ENCODE measurements at places on chromosomes 5 and 9.

- no peaks in the 10 kb centered on the region for H3K36me3 ChIP-seq
- H3K4me1 ChIP-seq, result peaks cover 86% of the 10 kb centered on the region
- H3K27me3 ChIP-seq, result no peaks in the 10 kb centered on the region
- H3K27ac ChIP-seq, result no peak overlapping the region
- DNase-seq, result no peak
These were observed 12.0 kb downstream of the SNX18 start for GRCh38 chr5:54529565-54529964.

GRCh38 chr9:33184963-33185362 is 17.8 kb upstream of the B4GALT1 start:
- H3K4me1 ChIP-seq, result peaks cover 71% of the 10 kb centered on the region
- DNase-seq, result no peak
- H3K36me3 ChIP-seq, result no peaks in the 10 kb centered on the region

DNA sequence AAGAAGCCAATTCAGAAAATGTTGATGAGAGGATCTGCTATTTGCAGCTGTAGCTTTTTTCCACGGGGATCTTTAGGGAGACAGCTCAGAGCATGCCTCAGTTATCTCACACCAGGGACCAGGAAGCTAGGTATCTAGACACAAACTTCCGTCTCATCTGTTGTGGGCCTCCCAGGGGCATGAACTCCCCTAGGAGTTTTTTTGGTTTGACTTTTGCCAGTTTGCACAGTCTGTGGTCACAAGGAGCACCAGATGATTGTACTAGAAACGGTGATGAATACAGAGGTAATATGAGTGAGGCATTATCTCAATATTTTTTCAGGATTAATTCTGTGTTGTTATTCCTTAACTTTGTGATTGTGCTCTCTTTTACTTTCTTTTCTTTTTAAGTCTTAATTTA is 533.2 kb upstream of the SEMA6A start:
- H3K36me3 ChIP-seq, result no peaks in the 10 kb centered on the region
- no peak overlapping the region for H3K4me3 ChIP-seq
- H3K4me1 ChIP-seq, result no peaks in the 10 kb centered on the region
- H3K27ac ChIP-seq, result no peak overlapping the region

DNA sequence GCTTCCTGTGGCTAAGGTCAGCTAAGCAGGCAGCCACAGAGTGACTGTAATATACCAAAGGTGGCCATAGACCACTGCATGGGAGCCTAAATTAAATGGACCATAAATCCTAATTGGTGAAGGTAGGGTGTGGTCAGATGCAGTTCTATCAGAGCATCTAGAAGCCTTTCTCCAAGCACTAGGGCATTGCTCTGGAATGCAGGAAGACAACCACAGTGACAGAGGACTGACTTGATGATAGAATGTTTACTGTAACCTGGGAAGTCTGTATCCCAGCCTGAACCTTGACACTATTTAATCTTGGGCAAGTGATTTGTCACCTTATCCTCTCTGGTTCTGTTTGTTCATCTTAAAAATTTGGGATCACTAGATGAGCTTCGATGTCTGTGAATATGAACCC is 2.3 kb downstream of the FBXO38 start:
- peaks cover 58% of the 10 kb centered on the region for H3K4me1 ChIP-seq
- H3K36me3 ChIP-seq, result no peaks in the 10 kb centered on the region
- no peak overlapping the region for H3K4me3 ChIP-seq
- H3K27ac ChIP-seq, result no peak overlapping the region

- no peaks in the 10 kb centered on the region for H3K36me3 ChIP-seq
- no peak overlapping the region for H3K27ac ChIP-seq
- no peaks in the 10 kb centered on the region for H3K27me3 ChIP-seq
These were observed 8.8 kb upstream of the PRDM6 start for GRCh38 chr5:123080215-123080614.

DNA sequence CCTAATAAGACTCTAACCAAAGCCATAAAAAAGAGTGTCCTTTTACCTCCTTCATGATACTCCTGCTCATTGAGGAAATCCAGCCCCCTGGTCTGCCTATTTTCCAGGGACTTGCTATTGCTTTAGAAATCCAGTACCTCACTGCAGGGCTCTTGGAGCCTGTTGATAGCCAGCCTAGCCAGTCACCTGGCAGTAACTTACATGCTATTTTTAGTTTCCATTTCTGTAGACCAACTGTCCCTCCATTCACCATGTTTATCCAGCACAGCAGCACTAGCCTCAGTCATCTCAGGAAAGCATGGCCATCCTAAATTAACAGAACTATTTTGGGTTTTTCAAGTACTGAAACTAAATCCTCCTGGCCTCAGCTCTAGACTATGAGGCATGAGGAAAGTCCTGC is 91.5 kb upstream of the PHF24 start:
- H3K27me3 ChIP-seq, result no peaks in the 10 kb centered on the region
- DNase-seq, result no peak
- no peak overlapping the region for H3K27ac ChIP-seq
- no peaks in the 10 kb centered on the region for H3K36me3 ChIP-seq

- DNase-seq, result no peak
- H3K27ac ChIP-seq, result no peak overlapping the region
- no peaks in the 10 kb centered on the region for H3K36me3 ChIP-seq
These were observed 133.7 kb downstream of the DMAC1 start for GRCh38 chr9:7665874-7666273.

- H3K27ac ChIP-seq, result no peak overlapping the region
- no peak for DNase-seq
- no peaks in the 10 kb centered on the region for H3K4me1 ChIP-seq
- no peaks in the 10 kb centered on the region for H3K27me3 ChIP-seq
- H3K36me3 ChIP-seq, result no peaks in the 10 kb centered on the region
These were observed 334.8 kb downstream of the TRIM32 start for GRCh38 chr9:117021906-117022305.

GRCh38 chr5:6480133-6481051 is 31.7 kb downstream of the UBE2QL1 start:
- DNase-seq, result no peak
- H3K36me3 ChIP-seq, result no peaks in the 10 kb centered on the region
- H3K4me1 ChIP-seq, result no peaks in the 10 kb centered on the region
- H3K27ac ChIP-seq, result no peak overlapping the region
- H3K4me3 ChIP-seq, result no peak overlapping the region
- no peaks in the 10 kb centered on the region for H3K27me3 ChIP-seq

- H3K27ac ChIP-seq, result no peak overlapping the region
- no peaks in the 10 kb centered on the region for H3K4me1 ChIP-seq
These were observed 603.0 kb downstream of the KCTD16 start for GRCh38 chr5:144773628-144774027.

GRCh38 chr5:52693280-52693679 is 94.4 kb upstream of the ITGA1 start:
- H3K27ac ChIP-seq, result no peak overlapping the region
- H3K27me3 ChIP-seq, result no peaks in the 10 kb centered on the region
- no peaks in the 10 kb centered on the region for H3K4me1 ChIP-seq

DNA sequence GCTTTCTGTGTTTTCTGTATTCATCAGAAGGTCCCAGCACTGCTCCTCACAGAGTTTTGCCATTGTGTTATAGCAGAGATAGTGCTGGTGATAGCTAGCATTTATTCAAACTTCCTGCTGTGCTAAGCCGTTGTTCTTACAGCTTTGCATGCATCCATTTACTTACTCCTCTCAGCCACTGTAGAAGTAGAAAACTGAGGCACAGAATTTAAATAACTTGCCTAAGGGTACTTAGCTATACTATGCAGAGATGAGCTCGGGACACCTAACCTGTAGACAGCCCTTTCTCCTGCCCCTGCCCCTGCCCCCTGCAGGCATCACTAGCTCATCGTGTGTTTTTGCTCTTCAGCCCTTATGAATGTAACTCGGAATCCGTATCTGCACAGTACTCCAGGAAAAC is 227.6 kb downstream of the SAXO1 start:
- H3K36me3 ChIP-seq, result no peaks in the 10 kb centered on the region
- no peak overlapping the region for H3K4me3 ChIP-seq
- no peaks in the 10 kb centered on the region for H3K4me1 ChIP-seq
- DNase-seq, result no peak
- no peaks in the 10 kb centered on the region for H3K27me3 ChIP-seq

DNA sequence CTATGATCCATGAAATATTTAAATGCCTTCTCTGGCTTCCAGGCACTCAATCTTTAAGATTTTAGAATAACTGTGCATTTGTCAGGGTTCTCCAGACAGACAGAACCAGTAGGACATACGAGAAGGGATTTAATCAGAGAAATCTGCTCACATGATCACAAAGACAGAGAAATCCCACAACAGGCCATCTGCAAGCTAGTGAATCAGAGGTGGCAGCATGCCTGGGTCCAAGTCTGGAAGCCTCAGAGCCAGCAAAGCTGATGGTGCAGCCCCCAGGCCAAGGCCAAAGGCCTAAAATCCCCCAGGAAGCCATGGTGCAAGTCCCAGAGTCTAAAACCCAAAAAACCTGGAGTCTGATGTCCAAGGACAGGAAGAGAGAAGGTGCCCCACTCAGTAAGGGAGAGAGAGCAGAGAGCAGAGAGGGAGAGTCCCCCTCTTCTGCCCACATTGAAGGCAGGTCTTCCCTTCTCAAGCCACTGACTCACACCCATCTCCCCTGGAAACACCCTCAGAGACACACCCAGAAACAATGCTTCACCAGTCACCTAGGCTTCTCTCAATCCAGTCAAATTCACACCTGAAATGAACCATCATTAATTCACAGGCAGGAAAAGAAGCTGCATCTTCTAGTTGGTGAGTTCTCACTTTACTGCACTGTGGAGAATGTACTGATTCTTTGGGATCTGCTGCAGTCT is 48.7 kb downstream of the CAMSAP1 start:
- no peaks in the 10 kb centered on the region for H3K27me3 ChIP-seq

DNA sequence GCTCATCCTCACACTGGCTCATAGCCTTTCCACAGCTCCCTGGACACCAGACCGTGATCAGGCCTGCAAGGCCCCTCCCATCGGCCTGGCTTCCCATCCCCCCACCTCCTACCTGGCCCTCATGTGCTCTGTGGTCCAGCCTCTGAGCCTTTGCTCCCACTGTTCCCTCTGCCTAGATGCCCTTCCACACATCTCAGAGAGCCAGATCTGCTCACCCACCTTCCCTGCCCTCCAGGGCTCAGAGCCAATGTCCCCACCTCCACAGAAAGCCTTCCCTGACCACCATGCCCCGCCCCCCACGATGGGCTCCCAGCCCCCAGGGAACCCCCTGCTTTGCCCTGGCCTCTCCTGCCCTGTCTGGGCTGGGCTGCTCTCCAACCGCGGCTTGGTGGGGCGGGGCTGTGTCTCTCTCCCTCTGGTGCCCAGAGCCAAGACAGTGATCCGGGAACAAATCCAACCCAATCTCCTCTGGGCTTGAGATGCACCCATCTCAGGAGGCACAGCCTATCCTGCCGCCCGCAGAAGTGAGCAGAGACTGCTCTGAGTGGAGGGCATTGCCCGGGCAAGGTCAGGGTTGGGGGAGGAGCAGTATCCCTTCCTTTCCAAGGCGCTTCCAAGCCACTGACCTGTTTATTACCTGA is 1.6 kb downstream of the NINJ1 start:
- H3K27ac ChIP-seq, result peak overlapping the region; percentile 99
- peaks cover 95% of the 10 kb centered on the region for H3K4me1 ChIP-seq
- H3K4me3 ChIP-seq, result peak overlapping the region; percentile 95
- DNase-seq, result no peak

Measured in vagina (tissue), 2 donors.